ENCODE measurements at places on chromosomes 11 and 22.

DNA sequence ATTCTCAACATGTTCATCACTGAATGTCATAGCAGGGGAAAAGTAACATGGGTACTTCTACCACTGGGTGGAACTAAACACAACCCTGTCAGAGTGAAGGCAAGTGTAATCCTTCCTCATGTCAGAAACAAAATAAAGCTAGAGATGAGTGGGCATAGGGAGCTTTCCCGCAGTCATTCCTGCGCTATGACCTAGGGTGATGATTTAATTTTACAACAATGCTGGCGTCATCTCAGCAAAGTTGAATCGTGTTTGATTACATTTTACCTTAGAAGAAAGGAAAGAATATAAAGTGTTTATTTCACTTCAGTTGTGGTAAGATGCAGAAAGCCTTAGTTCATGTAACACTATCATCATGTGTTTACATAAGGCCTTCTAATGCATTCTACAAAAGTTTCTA, 355.6 kb downstream of the METTL15 start:
- no peak for DNase-seq

- no peak for DNase-seq
These were observed 52.6 kb downstream of the IGSF9B start for GRCh38 chr11:133903875-133904817.

- DNase-seq, result no peak
These were observed 6.9 kb downstream of the ARVCF start for GRCh38 chr22:20009582-20010306.

- no peak for DNase-seq
These were observed 2.2 kb upstream of the OR52H1 start for GRCh38 chr11:5550440-5551095.

DNA sequence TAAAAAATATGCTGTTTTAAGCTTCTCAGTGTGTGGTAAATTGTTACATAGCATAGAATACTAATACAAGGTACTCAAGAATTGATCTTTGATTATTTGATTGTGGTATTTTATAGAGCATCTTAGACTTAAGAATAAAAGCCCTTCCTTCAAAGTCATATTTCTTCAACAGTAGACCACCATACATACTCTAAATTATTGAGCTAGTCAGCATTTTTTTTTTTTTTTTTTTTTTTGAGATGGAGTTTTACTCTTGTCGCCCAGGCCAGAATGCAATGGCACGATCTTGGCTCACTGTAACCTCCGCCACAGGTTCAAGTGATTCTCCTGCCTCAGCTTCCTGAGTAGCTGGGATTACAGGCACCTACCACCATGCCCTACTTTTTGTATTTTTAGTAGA, 436.7 kb upstream of the LUZP2 start:
- DNase-seq, result no peak

GRCh38 chr11:101880222-101880621, 34.6 kb upstream of the CEP126 start:
- no peak for DNase-seq

DNA sequence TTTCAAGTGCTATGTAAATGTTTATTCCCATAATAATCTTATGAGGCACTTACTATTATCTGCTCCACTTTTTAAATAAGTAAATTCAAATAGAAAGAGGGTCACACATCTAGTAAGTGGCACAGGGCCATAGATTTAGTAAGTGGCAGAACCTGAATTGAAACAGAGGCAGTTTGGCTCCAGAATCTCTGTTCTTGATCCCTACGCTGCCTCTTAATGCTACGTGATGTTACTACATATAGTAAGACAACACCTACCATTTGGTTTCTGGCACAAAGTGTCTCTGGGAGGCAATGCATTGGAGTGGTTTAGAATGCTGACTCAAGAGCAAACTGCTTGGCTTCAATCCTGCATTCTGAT, 1018.3 kb downstream of the DLG2 start:
- DNase-seq, result no peak

- DNase-seq, result no peak
These were observed 161.6 kb upstream of the BDNF start for GRCh38 chr11:27861706-27862430.

DNA sequence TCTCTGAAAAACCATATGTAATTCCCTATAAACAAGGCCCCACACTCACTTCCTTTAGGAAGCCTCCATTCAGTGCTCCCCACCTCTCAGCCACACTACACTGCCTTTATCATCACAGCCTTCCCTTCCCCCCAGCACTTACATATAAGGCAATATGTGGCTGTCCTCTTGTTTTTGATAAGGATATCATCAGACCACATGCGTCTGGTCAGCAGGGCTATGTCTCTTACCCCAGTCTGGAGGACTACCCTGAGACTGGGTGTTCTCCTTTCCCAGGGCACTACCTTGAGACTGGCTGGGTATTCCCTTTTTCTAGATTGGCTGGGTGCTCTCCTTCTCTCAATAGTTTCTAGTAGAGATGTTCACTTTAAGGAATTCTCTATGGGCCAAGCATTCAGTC, 7.8 kb downstream of the KCNE3 start:
- DNase-seq, result no peak

DNA sequence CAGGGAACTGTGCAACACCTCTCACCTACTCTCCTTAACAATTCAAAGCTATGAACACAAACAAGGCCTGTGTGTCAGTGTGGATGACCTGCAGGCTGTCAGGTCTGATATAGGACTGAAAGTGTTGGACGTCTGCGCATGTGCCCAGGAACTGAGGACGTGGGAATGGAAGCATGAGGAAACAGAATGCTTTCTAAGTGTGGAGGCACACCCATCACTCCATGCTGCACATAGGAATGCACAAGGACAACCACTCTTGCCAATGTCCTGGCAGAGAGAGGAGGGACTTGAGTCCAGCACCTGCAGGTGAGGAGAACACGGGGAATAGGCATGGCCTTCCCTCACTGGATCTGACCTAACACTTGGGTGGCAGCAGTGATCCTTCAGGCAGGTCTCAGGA, 874.3 kb downstream of the OPCML start:
- no peak for DNase-seq

DNA sequence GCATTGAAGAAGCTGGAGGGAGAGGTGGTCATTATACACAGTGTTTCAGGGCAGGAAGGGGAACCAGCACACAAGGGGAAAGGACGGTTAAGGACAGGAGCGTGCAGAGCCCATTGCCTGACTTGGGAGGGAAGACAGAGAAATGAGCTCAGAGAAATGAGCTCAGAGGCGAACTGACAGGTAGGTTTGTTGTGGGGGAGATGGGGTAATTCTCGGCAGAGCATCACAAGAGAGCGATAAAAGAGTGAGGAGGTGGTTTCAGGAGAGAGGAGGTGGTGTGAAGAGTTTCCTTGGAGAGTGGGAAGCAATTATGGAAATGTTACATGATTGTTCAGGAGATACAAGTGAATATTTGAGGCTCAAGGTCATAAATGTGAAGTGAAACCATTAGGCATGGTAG, 61.0 kb downstream of the MRGPRX1 start:
- no peak for DNase-seq

- peak; percentile 38 for DNase-seq
These were observed 679 bp downstream of the TUG1 start for GRCh38 chr22:30969532-30970355.

DNA sequence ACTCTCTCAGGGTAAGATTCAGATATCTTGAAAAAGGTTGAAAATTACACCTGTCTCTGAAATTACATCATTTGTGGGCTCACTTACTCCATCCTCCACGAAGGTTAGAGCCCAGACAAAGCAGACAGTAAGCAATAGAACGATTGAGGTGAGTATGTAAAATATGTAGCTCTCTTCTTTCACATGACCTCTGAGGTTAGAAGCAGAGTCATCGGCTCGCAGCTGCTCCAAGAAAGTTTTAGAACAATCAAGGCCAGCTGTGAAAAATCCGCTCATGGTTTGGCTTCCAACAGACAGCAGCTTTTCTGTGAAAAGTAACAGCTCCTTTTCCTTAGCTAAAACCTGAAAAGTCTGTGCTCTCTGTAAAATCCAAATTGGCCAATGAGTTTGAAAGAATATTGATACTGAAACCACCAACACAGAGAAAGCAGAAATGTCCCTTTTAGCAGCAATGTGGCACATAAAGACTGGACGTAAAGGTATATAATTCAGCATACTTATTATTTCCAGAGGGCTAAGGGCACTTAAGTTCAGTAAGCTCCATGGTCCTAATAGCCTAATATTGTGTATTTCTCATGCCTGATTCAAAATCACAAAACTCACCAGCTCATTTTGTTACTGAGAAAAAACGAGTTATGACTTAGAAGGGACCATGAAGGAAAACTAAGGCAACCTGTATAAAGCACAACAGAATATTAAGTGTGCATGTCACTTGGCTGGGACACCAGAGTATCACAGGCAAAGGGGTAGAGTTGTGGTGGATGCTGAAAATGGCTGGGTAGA, 78.2 kb downstream of the FAM76B start:
- DNase-seq, result no peak

GRCh38 chr11:6538945-6539344, 41.9 kb downstream of the DNHD1 start:
- no peak for DNase-seq

DNA sequence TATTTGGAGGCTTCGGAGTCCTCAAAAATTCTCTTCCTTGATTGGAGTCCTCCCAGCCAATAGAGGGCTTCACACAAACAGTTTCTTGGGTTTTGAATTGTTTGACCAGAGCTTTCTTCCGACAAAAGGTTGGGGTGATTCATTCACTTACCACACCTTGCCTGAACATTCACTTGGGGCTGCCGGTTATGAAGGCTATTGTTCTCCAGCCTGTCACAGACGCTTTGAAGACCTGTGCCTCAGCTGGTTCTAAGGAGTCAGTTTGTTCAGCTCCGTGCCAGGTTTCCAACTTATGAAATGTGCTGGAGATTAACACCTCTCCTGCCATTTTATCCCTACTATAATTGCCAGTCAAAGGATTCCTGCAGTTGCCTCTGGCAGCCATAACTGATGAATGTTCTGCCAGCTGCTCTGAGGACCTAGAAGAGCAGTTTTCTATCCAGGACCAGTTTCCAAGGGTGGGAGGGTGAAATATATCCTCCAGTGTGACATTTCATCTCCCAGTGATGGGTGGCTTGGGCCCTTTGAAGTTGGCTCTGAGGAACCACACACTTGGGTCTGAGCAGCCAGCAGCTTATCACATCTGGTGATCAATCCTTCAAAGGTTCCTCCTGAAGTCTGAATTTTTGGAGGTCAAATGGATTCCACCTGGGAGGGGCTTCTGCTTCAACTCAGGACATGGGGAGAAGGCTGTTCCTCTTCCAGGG, 31.4 kb downstream of the LIMK2 start:
- no peak for DNase-seq

- DNase-seq, result no peak
These were observed 74.7 kb downstream of the SC5D start for GRCh38 chr11:121367001-121367843.

GRCh38 chr22:31291481-31292235, 630 bp downstream of the PIK3IP1 start:
- DNase-seq, result no peak

DNA sequence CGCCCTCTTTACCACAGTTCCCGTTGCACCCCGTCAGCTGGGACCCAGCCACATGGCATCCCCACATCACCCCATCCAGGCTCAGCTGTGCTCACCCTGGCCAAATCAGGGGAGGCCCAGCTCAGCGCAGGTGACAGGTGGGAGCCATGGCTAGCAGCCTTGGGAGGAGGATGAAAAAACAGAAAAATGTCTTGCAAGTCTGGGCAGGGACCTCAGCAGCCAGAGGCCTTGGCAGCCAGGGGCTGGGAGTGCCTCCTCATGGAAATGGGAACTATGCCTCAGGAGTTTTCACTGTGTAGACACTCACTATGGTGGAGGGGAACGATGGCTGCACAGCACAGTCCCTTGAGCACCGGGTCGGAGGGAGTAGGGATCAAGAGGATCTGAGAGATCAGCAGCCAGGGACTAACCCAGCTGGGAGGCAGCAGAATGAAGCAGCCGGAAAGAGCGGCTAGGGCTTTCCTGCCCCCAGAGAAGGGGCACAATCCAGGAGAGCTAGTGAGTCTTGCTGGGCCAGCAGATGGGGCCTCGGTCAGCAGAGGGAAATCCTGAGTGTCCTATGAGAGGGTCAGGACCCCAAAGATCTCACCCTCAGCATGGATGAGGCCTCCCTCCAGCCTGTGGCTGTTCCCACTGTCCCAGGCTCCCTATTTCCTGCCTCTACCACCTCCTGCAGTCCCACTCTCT, 6.2 kb upstream of the FTH1 start:
- no peak for DNase-seq

DNA sequence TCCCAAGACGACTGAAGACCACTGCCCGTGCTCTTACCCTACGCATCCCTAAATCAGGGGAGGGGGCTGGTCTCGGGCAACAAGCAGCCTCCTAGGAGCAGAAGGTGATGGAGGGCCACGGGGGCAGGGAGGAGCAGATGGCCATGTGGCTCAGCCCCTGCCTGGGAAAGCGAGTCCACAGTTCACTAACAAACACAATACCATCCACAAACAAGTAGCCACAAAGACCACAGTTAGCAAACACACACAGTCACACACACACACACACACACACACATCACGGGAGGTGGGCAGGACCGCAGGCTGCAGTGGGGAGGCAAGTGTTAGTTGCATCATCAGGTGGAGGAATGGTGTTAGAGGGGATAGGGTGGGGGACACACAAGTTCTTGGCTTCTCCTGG, 13.2 kb upstream of the FXYD2 start:
- no peak for DNase-seq

- DNase-seq, result no peak
These were observed 123.9 kb downstream of the PAX6 start for GRCh38 chr11:31687256-31687655.

- no peak for DNase-seq
These were observed 14.5 kb downstream of the NARS2 start for GRCh38 chr11:78560153-78560552.

GRCh38 chr11:27401833-27402316, 38.9 kb upstream of the CCDC34 start:
- no peak for DNase-seq

- no peak for DNase-seq
These were observed 77.4 kb downstream of the NAV2 start for GRCh38 chr11:19789835-19790710.

GRCh38 chr11:10637731-10638151, 55.8 kb downstream of the IRAG1 start:
- no peak for DNase-seq

DNA sequence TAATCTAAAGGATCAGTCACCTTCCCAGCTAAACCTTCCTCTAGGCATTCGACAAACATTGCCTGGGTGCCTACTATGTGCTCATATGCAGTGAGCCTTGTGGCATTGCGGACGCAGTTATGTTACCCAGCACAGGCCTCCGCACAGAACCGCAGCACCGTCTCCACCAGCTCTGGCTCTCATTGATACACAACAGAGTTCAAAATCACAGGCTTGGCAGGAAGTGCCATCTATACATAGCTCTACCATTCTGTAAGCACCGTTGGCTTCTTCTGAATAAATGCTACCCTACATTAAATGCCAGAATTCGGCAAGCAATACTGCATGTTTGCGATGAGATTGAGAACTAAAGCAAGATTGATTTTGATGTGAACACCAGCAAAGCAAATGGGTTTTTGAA, 31.0 kb downstream of the DSCAML1 start:
- DNase-seq, result no peak

GRCh38 chr11:83979593-83979992, 693.4 kb upstream of the CCDC90B start:
- DNase-seq, result no peak

GRCh38 chr22:49415151-49415951, 412.3 kb downstream of the BRD1 start:
- DNase-seq, result no peak

All from HL-60 (cell line).